ENCODE measurements at places on chromosomes 1 and 21.

GRCh38 chr1:55483523-55483922 is 268.4 kb upstream of the USP24 start:
- peak; percentile 0 for DNase-seq

- peak; percentile 93 for DNase-seq
These were observed 5.8 kb upstream of the CHI3L2 start for GRCh38 chr1:111221633-111222291.

DNA sequence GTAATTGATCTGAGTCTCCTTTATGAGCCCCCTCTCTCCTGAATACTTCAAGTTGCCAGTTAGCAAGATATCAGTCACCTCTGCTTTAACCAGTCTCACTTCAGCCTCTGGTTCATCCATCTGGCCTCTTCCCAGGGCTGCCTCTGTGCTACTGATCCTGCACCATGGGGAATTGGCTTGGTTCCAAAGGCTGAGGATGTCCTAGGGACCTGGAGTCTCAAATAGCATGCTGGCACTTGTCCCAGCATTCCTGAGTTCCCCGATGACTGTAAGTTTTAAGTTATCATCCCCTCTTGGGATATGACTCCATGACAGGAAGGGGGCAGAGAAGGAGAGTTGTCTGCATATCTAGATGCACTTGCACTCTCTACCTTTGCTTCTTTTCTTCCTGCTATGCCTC is 252.0 kb downstream of the PTBP2 start:
- DNase-seq = no peak

DNA sequence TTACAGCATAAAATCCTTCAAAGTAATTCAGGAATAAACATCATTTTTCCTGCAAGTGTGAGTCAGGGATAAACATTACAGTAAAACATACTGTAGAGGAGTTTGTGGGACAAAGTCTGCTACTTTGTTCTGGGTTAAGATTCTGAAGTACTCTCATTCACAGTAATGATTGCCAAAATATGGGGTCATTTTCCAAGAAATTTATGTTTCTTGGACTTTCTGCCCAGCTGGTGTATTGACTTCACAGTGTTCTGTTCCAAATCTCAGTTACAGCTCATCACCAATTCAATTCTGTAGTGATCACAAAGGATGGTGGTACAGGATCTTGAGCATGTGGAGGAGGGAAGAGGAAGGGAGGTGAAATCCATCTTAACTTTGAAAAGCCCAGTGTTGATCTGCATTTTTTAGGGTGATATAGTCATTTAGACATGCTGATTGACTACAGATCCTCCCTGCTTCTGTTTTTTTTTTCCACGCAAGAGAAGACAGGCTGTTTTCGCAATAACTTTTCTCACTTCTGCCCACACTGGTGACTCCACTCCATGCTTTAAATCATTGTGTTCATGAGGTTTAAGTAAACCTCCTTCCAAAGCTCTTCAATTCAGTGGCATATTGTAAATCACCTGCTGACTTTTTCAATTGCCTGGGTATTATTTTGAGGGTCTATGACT is 60.4 kb upstream of the C1orf53 start:
- DNase-seq = no peak

- DNase-seq = no peak
These were observed 26.6 kb downstream of the PTPN14 start for GRCh38 chr1:214524824-214525223.

DNA sequence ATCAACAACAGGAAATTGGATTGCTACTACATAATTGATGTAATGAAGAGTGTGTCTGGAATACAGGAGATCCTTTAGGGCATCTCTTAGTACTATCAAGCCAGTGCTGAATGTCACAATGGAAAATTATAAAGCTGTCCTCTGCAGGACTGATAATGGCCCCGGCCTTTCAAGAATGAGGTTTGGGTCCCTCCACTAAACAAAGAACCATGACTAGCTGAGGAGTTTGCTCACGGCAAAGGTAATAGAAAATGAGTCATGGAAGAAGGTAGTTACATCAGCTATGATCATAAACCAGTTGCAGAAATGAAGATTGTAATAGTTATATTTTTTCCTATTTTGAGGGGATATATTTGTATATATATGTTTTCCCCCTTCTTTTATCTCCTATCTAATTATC is 145.8 kb downstream of the KCNJ6 start:
- DNase-seq = no peak

DNA sequence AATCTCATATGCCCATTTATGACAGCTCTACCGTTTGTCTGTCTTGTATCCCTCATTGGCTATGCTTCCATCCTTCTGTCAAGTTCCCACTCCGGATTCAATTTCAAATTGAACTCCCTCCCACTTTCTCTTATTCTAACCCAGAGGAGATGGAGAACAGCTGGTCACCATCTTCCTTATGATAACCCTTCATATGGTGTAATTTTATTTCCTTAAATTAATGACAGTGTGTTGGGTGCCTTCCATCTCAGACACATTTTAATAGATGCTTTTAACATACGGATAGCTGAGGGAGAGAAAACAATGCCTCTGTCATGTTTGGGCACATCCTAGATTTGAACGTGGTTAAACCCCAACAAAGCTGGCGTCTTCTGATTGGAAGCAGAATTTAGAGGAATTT is 103.0 kb upstream of the PLXNA2 start:
- no peak for DNase-seq

DNA sequence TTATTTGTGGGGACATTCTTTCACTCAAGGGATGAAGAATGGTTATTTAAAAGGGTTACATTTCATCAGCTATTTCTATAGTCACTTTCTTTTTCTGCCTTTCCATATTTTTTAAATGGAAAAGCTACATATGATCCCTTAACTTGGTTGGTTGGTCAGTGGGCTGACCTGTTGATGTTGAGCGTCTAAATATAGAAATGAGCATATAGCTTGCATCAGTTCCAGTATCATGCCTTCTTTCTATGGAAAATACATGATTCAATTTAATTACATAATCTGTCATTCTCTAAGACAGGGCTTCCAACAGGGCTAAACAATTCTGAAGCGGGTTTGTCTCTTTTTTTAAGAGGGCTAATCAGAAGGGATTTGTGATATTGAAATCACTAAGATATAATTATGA is 40.6 kb downstream of the TYW3 start:
- DNase-seq = no peak

- no peak for DNase-seq
These were observed 36.8 kb upstream of the PKN2 start for GRCh38 chr1:88647249-88647645.

GRCh38 chr1:216314379-216315095 is 108.7 kb downstream of the USH2A start:
- DNase-seq = no peak

- DNase-seq = no peak
These were observed 504 bp downstream of the SCCPDH start for GRCh38 chr1:246724731-246725095.

DNA sequence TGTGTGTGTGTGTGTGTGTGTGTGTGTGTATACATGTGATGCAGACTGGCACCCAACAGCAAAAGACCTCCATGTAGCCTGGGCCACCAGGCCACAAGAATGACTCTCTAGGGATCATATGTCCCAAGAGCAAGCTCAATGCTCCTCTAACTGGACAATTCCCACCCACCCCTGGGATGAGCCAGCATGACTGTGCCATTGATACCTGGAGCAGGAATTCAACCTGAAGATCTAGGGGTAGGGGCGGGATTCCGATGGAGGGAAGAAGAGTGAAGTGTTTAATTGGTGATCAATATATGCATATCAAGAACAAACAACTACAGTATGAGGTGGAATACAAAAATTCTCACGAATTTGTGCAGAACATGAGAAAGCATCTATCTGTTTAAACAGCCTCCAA is 136.2 kb downstream of the PSMG1 start:
- DNase-seq = no peak

GRCh38 chr1:47187231-47187925 is 2.5 kb downstream of the PDZK1IP1 start:
- no peak for DNase-seq

DNA sequence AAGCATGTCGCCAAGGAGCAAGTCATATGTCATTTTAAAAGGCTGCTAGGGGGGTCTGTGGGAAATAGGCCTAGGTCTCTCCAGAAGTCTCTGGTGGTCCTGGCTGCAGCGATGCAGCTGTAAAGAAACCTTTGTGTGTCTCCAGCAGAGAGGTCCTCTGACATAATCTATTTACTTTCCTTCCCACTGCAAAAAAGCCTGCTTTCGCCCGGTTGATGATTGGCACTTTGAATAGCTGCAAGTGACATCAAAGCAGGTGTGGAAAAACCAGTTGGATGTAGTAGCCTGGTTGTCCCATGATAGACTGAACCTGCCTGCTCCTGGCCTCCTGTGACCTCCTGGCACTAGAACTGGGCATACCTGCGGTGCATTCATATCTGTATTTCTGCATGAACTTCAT is 13.8 kb downstream of the RASSF5 start:
- no peak for DNase-seq

DNA sequence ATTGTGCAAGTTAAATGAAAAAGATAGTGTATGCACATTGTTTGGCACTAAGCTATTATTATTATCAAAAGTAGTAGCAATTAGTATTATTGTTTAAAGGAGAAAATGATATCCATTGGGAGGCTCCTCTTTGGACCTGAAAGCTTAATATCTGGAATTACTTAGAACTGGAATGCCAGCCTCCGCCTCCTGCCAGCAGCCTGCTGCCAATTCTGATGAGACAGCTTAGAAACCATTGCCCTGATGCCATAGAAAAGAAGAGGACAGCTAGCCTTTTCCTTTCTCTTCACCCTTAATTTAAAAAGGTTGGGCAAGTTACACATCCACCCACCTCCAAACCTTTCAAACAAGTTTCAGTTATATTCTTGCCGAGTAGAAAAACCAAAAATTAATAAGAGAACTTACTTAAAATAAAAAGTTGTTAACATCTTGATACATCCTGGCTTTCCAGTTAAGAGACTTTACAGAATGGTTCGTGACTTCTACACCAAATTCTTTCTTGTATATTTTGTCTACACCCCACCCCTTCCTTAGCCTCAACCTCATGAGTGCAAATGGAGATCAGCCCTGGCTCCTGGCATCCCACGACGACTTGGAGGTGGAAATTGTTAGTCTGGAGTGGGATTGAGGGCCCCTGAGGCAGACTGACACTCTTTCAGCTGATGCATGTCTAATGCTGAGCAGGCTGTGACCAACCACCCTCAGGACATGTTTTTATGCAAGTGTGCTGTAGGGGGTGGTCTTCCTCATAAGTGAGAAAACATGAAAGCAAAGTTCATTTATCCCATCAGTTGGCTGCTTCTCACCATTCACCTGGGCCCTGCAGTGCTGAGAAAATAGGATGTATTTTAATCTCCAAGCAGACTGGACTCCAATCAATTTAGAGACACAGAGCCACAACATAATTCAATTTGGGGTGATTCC is 120.6 kb downstream of the KCNJ15 start:
- DNase-seq = no peak

DNA sequence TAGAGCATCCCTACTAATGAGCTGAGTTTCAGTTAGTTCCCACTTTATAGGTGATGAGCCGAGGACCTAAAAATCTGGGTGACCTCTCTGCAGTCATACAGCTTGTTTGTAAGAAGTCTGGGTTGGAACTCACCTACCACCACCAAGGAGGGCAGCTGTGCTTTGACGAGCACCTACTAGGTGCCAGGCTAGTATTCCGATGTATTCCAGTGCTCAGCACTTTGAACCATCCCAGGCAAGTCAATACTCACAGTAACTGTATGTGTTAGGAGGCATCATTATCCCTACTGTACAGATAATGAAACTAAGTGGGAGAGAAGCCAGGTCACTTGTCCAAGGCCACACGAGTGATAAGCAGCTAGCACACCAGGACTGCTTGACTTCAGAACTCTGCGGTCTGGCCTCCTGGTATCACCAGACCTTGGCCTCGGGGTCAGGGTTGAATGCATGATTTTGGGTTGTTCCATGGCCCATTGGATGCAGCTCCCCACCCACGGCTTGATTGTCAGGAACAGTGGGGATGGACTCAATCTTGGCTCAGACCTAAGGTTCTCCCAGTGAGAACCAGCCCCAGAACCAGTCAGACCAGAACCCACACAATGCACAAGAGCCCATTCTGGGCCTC is 20.7 kb downstream of the ECE1 start:
- no peak for DNase-seq

GRCh38 chr1:83998498-83999315 is at the start of gene TTLL7:
TTLL7 (minus strand) TSS chr1:83999132; CDS start chr1:83952211, 46,921 bp downstream.
- peak; percentile 77 for DNase-seq

GRCh38 chr1:17361687-17362086 is 10.3 kb upstream of the PADI6 start:
- DNase-seq = no peak

GRCh38 chr1:235882816-235883215 is 16.1 kb upstream of the LYST start:
- no peak for DNase-seq

DNA sequence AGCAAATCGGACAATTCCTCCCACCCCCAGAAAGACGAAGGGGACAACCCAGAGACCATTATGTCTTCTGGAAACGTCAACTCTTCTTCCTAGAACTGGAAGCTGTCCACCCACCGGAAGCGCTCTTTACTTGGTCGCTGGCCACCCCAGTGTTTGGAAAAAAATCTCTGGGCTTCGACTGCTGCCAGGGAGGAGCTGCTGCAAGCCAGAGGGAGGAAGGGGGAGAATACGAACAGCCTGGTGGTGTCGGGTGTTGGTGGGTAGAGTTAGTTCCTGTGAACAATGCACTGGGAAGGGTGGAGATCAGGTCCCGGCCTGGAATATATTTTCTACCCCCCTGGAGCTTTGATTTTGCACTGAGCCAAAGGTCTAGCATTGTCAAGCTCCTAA is 3.2 kb downstream of the S1PR1 start:
- DNase-seq = no peak

DNA sequence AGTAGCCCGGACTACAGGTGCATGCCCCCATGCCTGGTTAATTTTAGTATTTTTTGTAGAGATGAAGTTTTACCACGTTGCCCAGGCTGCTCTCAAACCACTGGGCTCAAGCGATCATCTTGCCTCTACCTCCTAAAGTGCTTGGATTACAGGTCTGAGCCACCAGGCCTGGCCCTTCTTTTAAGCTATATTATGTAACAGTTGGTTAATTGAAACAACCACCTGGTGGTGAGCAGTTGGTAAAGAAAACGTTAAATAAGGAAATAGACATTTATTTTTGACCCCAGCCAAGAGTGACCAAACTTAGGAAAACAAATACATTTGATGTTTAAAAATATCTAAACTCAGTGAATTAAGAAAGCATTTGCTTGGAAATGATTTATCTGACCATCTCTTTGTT is 12.1 kb upstream of the PDC start:
- peak; percentile 3 for DNase-seq

DNA sequence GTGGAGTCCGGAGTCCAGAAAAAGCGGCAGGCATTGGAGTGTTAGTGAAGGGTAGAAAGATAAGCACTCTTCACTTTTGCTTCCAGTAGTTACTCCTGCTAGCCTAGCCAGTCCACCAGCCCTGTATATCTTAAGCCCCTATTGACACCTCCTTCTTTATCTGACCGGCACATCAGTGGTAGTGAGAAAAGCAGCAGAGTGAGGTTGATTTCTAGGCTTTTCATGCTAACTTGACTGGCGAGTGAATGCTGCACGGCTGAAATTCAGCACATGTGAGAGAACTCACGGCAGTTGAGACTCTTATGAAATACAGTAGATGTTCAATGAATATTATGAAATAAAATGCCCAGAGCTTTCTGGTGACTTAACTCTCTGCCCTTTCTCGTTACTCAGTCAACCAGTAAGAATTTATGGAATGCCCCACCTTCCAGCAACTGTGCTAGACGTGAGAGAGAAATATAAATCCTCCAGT is 128.2 kb downstream of the CACHD1 start:
- no peak for DNase-seq
